Osteoblast (primary cell): ENCODE measurements at places on chromosomes 3 and 15. TPM values are rescaled to one million over a fixed set of nuclear protein-coding genes. Genes with fewer than 3 reads are reported as not detected.

GRCh38 chr3:67067251-67067650 is 69.1 kb downstream of the KBTBD8 start:
- H3K36me3 ChIP-seq, result no peaks in the 10 kb centered on the region
- H3K4me3 ChIP-seq, result no peak overlapping the region
- no peak for DNase-seq

GRCh38 chr3:28587723-28588122 is 239.1 kb upstream of the AZI2 start:
- H3K4me1 ChIP-seq, result no peaks in the 10 kb centered on the region
- H3K36me3 ChIP-seq, result no peaks in the 10 kb centered on the region
- no peaks in the 10 kb centered on the region for H3K27me3 ChIP-seq
- H3K27ac ChIP-seq, result no peak overlapping the region

DNA sequence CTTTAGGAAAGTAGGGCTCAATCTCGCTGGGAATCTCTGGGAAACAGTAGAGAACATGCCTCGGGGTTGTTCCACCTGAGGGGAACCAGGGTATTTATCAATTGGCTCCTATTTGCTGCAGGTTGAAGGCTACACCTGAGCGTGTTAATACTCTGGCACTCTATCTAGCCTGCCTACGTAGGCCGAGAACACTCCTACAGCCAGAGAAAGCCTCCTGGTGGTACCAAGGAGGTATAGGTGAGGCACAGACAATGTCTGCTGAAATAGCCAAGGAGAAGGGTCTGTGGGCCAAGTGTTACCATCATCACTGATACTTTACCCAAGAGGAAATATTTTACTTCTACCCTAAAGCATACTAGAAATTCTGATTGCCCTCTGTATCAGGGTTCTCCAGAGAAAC is 341.0 kb upstream of the UBE2E2 start:
- H3K27ac ChIP-seq, result no peak overlapping the region
- H3K4me3 ChIP-seq, result no peak overlapping the region
- no peaks in the 10 kb centered on the region for H3K36me3 ChIP-seq
- H3K27me3 ChIP-seq, result no peaks in the 10 kb centered on the region
- DNase-seq, result no peak
- no peaks in the 10 kb centered on the region for H3K4me1 ChIP-seq

ZPLD1 gene
- total RNA-seq, result under 0.01 TPM in 1 of 2 replicates, not detected in the other

FOXB1 gene
- not detected in 2 replicates for total RNA-seq
